Large intestine (tissue), 12 donors: ENCODE measurements at places on chromosomes 6 and 20. TPM values are rescaled to one million over a fixed set of nuclear protein-coding genes. Genes with fewer than 3 reads are reported as not detected.

GRCh38 chr20:39523405-39523804 is 561.3 kb downstream of the DHX35 start:
- no peak for DNase-seq

GRCh38 chr6:77466451-77467437 is 3.5 kb upstream of the HTR1B start:
- no peak for DNase-seq

GRCh38 chr6:28811873-28812272 is 111.9 kb downstream of the TRIM27 start:
- DNase-seq: no peak

DNA sequence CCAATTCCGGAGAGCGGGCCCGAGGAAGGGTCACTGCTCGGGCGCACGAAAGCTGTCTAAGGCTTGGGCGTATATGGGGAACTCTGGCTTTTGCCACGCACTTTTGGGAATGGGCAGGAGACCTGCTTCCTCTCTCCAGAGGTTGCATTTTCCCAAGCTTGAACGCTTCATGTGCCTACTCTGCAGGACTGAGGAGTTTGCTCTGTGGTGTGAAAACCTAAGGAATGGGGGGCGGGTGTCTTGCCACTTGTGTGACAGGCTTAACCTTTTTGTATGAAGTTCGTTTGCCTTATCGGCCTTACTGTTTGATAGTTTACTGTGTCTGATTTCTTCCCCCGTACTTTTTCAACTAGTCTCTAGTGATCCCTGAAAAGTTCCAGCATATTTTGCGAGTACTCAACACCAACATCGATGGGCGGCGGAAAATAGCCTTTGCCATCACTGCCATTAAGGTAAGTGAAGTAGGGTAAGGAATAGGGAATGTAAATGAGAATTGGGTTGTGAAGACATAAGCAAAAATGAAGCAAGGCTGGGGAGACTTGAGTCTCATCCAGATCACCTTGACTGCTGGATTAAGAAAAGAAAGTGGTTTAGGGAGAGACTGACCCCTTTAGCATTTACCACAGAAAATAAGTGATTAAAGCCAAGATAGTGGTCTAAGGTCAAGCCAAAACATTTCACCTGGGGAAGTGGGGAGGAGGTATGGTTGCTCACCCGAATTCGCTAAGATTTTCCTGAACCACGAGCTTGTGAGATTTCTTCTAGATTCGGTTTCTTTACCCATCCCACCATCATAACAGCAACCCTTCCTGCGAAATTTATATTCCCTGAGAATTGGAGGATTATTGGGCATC is 627 bp downstream of the RPS18 start:
- no peak for DNase-seq

The SLC17A1 gene
- 0.09 TPM for polyA plus RNA-seq

The CTSZ gene
- 89.9 TPM for polyA plus RNA-seq

The RFX6 gene
- polyA plus RNA-seq: 8.6 TPM

The HRH3 gene
- polyA plus RNA-seq: 0.33 TPM
